OCI-LY7 (cell line): ENCODE measurements at places on chromosomes 3 and 15. TPM values are rescaled to one million over a fixed set of nuclear protein-coding genes. Genes with fewer than 3 reads are reported as not detected.

The GPR27 gene
- not detected in 2 replicates for total RNA-seq

The CCR4 gene
- not detected in 2 replicates for total RNA-seq

DNA sequence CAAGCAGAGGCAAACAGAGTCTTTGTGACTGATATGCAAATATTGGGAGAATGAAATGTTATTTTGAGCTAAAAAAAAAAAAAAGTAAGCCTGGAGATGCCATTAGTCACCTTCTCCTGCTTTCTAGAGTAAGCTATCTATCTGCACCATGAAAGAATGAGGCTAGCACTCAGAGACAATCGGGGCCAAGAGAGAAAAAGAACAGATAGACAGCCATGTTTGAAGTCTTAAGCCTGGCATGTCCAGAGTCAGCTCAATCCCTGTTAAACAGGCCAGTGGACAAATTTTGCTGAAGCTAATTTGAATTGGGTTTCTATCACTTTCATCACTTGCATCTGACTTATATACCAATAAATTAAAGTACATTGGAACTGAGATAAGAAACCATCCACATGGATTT is 204.4 kb downstream of the SLC9A9 start:
- DNase-seq: no peak

GRCh38 chr3:105431200-105431599 is 64.5 kb downstream of the ALCAM start:
- no peak for DNase-seq

GRCh38 chr3:105022813-105023212 is 343.9 kb upstream of the ALCAM start:
- no peak for DNase-seq

DNA sequence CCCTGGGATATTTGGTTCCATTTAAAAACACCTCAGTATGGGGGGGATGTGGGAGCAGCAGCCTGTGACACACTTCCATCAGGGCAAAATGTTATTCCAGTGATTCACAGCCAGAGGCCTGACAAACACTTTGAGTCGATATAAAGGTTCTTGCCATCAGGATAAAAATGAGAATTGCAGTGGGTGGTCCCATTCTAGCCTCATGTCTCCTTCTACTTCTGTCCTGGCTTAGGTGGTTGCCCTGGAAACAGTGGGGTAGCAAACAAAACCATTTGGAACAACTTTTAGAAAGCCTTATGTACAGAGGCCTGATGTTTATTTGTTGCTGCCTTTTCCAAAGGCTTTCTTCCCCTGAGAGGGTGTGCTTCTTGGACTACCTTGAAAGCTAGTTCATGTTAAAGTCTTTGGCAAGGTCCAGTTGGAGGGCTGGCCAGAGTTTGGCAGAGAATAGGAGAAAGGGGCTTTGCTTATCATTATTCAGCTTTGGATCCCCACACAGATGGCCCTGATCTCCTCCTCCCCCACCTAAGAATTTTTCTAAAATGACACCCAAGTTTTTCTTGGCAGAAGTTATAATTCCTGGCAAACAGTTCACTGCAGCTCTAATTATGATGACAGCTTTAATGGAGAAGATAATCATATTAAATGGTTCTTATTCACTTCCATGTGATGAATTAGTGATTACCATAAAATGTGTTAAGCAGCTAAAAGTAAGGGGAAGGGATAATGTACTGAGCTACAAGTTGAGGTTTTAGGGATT is 84.2 kb upstream of the ZNF280D start:
- no peak for DNase-seq

DNA sequence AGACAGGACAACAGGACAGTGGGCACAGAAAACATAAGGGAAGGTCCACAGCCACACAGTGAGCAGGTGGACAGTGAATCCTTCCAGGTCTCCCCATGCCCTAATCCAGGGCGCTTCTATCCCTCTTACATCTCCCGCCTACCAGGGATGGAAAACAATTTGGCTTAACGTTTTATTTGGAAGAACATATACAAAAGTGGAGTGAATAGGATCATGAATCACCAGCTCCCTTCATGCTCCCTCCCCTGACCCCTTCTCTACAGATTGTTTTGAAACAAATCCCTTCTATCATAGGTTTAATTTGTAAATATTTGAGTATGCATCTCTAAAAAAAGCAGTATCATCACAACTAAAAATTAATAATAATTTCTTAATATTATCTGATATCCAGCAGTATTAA is 52.5 kb downstream of the CLDN11 start:
- no peak for DNase-seq
